Stimulated activated CD4-positive, alpha-beta T cell treated with anti-CD3 and anti-CD28 coated beads, Interleukin-12 subunit alpha, Interleukin-12 subunit beta, amount 100 ng/mL, for 4 hours (primary cell): ENCODE measurements at places on chromosomes 7 and 10.

- no peak for DNase-seq
These were observed 46.4 kb downstream of the CASD1 start for GRCh38 chr7:94556028-94556427.

GRCh38 chr10:45581582-45582385 lies 90.8 kb downstream of the ZFAND4 start:
- DNase-seq: no peak

DNA sequence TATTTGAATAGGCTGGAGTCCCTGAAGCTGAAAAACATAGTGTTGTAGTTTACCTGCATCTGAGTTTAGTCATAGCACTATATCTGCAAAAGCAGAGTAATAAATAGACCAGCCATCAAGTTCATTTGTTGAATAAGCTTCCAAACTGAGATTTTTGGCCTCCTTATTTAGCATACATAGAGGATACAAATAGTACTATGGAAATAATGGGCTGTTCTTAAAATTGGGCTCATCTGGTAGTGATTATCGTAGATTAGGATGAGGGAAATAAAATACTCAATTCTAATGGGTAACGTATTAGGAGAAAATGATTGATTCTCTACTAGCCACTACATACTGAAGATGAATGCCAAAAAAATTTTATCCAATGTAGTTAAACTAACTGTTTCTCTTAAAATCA lies 41.4 kb upstream of the TMEM196 start:
- no peak for DNase-seq

GRCh38 chr10:96700374-96701099 lies 19.8 kb downstream of the PIK3AP1 start:
- DNase-seq: no peak

GRCh38 chr7:27143950-27144780 lies 684 bp upstream of the HOXA5 start:
- no peak for DNase-seq

- DNase-seq: no peak
These were observed 405 bp upstream of the ENTPD1 start for GRCh38 chr10:95755511-95756004.

DNA sequence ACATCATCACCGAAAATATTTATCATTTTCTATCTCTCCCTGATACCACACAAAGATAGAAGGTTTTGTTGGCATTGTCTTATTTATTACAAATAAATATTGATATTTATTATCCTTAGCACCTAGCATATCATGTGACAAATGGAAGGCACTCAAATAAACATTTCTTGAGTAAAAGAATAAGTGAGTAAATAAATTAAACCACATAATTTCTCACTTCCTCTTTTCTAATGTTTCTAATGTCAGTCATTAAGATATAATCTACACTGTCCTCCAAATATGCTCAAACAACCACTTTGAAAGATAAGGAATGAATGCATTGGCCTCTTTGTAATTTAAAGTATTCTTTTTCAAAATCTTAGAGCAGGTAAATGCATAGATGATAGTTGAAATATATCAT lies 1027.8 kb upstream of the LRRTM3 start:
- no peak for DNase-seq

DNA sequence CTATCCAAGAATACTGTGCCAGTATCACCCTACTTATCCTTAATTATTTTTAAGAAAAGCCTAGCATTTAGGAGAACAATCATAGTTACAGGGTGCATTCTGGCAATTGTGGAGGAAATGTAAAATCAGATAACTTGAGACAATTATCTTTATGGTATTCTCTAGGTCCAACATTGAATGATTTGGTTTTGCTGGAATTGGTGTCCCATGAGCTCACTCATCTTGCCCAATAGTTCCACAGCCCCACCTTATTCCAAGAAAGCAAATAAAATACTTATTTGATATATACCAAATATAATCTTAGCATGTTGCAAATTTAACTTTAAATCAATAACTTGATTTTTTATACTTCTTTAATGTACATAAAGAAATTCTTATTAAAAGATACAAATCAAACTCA lies 65.3 kb downstream of the DGKB start:
- no peak for DNase-seq

- DNase-seq: no peak
These were observed 76.6 kb downstream of the CCDC3 start for GRCh38 chr10:12924911-12925310.

DNA sequence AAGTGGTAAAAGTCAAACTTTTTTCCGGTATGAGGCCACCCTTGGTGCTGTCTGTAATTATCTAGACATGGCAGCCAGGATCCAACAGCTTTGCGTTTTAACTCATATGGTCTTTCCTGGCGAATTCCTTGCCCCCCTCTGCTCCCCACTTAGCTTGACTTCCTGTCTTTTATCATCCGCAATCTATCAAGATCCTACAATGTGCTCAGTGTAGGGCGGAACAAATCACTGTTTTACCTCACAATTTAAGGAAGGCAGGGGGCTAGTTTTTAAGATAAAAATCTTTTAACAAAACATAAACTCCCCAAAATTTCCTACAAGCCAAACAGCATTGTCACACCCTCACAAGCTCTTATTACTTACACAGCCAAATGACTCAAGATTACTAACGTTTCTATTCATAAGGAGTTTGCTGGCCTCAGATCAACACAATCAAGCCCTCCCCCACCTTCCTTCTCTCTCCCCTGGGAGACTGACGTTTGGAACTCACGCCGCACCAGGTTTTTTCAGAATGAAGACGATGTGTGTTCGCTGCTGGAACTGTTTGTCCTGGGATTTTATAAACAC lies 1.3 kb upstream of the CDK14 start:
- DNase-seq: no peak

GRCh38 chr7:36280840-36281812 lies 108.5 kb upstream of the ANLN start:
- no peak for DNase-seq

GRCh38 chr10:108639010-108639409 lies 1284.3 kb downstream of the XPNPEP1 start:
- DNase-seq: no peak

DNA sequence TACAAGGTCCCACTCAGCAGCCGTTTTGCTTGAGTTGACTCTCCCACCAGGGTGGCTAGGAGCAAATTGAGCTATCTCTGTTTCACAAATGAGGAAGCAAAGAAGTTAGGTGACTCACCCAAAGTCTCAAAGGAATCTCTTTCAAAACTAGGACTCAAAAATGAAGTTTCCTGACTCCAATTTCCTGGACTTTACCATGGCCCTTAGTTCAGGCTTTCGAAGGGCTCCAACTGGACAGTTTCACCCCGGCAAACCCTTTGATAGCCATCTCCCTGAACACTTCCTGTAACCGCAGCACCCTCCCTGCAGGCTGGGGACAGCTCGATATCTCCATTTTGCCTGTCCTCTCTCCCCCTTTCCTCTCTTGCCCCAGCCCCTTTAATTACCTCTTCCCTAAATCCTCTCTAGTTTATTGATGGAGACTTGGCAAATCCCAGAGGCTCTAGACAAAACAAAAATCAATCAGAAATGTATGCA lies 4.7 kb upstream of the AFAP1L2 start:
- DNase-seq: no peak

DNA sequence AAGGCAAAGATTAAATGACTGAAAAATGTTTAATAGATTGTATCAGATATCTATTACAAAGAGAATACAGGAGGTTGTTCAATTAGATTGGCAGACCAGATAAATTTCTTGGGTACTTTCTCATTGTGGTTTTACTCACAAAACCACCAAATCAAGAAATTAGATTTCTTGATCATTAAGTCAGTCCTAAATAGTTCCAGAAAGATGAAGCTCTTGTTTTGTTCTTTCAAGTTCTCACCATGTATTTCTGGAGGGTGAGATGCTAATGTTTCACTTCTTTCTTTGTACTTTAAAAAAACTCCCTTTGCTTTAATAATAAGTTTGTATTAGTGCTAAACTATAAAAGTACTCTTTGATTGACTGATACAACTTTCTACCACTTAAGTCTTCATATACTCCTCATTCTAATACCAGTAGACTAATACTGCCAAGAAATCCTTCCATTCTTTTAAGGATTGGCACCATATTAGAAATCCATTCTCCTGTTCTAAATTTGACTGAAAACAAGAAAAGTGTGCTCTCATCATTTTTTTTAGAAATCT lies 69.4 kb downstream of the RNF133 start:
- DNase-seq: no peak

DNA sequence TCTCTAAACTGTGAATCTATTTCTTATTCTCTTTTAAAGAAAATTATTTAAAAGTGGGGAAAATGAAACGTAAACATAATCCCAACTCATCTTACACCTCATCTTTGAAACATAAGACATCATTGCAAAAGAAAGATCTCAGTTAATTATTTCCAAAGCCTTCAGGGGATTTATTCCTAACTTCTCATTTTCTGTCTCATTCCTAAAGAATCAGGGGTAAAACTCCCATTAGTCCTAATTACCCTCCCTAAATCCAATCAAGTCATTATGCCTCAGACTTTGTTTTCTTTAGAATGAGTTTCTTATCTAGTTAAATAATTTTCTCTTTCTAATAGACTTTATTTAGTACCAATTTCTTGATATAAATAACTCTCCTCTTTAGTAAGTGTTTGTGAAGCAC lies 39.7 kb upstream of the JCAD start:
- DNase-seq: no peak

DNA sequence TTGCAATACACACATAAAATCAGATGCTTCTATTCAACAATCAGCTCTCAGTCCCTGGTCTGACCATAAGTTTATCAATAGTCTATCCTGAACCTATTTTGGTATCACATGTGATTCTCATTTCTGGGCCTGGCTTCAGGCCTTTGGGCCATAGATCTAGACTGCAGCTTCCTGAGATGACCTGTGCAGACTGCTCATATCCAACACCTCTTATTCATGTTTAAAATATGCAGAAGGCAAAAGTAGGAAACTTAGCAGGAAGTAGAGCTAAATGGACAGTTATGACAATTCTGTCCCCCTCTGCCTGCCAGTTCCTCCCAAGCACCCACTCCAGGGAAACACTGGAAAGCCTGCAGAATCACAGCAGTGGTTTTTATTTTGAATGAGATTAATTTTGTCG lies 53.3 kb downstream of the C7orf25 start:
- DNase-seq: no peak
